ENCODE measurements at places on chromosomes 3 and 15.

- no peak for DNase-seq
Measured at GRCh38 chr3:198065897-198066296, 105.9 kb downstream of the LMLN start.

DNA sequence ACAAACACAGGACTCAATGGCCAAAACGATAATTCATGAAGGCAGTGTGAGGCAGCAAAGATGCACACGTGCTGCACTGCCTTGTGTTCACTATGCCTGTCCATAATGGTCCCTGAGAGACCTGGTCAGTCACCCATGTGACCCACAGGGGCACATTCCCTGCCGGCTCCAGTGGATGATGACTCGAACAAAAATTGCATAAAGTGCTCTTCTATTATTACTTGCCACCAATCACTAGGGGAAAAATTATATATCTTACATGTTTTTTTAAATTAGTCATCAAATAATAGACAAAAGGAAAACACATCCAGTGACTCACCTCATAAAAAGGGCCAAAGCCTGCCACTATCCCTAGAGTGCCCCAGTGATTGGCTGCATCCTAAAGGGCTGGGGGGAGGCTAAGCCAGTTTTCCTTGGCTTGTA lies 47.5 kb downstream of the UBP1 start:
- DNase-seq, result peak; percentile 62

- no peak for DNase-seq
Measured at GRCh38 chr3:31355807-31356206, 176.9 kb upstream of the STT3B start.

GRCh38 chr3:21435871-21436270 lies 315.1 kb downstream of the ZNF385D start:
- DNase-seq, result peak; percentile 94

DNA sequence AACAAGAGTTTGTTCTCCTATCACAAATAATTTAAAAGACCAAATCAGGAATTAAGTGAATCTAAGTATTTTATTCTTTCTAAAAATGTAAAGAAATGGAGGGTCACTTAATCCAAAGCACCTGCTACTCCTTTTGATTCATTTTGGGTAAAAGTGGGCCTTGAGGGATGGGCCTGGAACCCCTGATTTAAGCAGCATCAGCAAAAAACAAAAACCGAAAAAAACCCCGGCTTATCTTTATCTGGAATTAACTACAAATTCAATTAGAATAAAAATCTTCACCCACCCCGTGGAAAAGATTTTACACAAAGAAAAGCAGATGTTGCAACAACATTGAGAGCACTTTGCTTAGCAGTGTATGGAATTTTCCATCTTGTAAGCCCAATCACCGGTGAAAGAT lies 1018.2 kb downstream of the MCTP2 start:
- DNase-seq, result peak; percentile 3

DNA sequence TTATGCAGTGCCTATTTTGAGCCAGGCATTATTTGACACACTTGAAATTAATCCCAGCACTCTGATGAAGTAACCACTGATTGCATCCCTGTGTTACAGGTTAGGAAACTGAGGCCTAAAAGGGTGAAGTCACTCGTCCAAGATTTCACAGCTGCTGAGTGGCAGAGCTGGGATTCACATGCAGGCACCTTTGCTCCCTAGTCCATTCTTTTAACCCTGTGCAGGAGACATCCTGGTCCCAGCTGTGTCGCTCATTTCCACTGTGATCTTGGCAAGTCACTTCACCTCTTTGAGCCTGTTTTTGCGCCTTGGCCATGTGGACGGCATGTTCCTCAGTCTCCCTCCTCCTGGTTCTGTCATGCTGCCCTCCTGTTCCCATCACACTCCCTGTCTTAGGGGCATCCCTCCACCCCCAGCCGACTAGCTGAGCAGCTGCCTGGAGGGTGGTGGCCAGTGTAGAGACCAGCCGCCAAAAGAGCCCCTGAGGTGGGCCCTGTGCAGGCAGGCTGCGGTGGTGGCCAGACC lies 70.6 kb downstream of the SMAD6 start:
- DNase-seq, result no peak

- no peak for DNase-seq
Measured at GRCh38 chr3:190546881-190547510, 33.1 kb downstream of the IL1RAP start.

DNA sequence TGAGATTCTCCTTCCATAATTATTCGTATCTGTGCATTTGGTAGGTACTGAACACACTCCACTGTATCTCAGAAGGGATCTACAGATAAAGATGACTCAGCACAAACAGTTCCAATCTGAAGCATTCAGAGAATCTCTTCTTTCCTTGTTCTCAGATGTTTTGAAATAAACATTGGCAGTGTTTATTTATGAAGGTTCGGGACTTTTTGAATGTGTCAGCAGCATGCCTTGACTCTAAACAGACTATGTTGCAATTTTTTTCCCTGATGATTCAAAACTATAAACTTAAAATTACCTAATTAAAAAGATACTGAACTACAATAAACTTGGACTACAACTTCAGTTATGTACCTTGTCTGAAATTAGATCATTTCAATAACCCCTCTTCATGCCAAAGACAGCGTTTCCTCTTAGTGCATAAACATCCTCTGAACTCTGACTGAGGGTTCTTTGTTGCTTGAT lies 612.9 kb upstream of the TBL1XR1 start:
- DNase-seq, result peak; percentile 86

GRCh38 chr15:67750371-67750770 lies 74.9 kb upstream of the SKOR1 start:
- DNase-seq, result no peak

- no peak for DNase-seq
Measured at GRCh38 chr3:112980080-112980479, 5.2 kb upstream of the CD200R1 start.

GRCh38 chr3:29347412-29347811 lies 66.5 kb downstream of the RBMS3 start:
- no peak for DNase-seq

DNA sequence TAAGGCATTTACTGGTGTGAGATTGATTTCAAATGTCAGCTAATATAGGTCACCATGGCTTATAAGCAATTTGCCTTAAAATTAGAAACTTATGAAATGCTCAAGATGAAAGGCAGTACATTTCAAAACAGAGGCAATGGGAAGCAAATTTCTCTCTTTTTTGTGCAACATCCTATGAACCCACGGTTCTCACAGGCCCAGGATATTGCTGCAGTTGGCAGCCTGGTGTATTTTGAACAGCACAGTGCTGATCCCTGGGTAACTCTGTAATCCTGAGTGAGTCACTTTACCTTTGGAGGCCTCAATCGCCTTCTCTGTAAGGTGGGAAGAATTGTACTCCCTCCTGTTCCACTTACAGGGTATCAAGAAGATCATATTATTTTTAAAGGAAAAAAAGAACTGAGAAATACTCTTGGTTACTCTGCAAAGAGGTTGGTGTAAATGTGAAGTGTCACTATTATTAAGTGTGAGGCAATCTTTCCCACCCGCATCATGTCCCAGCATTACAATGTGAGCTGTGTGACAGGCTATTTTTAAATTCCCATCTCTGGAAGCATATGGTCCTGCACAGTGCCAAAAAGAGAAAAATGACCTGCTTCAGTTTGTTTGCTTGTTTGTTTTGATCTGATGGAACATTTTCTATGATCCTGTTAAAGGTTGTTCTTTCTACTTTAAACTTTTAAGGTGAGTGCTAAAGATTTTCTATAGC lies 190.1 kb upstream of the LPP start:
- DNase-seq, result no peak

DNA sequence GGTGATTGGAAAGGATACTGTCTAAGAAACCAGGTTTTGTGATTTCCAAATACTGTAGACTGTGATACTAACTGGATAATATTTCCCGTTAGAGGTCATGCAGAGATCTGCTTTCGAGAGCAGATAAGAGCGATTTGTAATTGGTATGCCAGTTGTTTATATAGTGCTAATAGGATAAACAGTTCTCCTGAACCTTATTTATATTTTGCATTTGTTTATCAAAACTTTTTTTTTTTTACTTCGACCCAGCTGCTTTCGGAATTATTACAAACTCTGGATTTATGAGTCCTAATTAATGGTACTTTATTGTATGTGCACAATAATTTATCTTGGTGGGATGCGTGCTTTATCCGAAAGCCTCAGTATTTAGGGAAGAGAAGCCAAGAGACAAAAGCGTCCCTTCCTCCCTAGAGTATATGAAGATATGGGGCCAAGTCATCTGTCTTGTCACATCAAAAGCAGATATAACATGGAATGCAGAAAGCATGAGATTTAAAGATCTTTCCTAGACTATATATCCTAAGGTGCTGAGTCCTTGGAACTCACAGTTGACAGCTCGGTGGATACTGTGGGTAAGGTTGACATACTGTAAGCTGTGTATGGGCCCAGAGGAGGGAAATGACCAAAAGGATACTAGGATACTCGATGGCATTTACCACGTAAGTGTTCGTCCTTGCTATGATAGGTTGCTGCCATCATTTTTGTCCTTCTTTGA lies 62.2 kb downstream of the SMAD6 start:
- no peak for DNase-seq

DNA sequence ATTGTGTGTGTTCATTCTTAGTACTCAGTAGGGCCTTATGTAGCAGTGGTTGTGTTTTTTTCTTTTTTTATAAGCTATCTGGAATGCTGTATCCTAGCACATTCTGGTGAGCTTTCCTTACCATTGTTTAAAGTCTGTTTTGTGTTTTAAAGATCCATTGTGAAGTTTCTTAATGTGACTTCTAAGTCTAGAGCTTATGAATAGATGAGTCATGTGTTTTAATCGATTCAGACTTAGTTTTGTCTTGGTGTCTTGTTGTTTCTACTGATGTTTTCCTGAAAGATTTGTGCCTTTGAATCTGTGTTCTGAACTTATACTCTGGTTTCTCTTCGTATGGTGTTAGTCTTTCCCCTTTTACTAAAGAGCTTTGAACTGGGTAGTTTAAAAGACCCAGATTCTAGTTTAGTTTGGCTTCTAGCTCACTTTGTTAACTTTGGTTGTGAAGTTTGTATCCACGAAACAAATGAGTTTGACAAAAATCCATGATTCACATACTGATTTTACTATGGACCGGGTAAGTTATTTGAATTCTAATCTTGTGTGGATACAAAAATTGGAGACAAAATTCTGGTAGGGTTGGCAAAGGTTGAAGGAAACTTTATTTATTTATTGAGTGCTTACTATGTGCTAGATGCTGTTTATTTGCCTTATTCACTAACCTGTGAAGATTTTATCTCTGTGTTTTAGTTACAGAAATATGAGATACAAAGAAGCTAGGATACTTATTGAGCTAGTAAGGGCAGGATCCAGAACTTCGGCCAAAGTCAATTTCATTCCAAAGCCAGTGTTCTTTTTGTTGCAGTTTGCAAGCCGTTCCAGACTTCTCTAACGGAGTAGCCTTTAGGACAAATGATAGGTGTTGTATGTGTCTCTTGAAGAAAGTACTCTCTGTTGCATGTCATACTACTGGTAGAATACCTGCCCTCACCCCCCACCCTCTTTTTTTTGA lies 24.8 kb downstream of the AKAP13 start:
- DNase-seq, result no peak

DNA sequence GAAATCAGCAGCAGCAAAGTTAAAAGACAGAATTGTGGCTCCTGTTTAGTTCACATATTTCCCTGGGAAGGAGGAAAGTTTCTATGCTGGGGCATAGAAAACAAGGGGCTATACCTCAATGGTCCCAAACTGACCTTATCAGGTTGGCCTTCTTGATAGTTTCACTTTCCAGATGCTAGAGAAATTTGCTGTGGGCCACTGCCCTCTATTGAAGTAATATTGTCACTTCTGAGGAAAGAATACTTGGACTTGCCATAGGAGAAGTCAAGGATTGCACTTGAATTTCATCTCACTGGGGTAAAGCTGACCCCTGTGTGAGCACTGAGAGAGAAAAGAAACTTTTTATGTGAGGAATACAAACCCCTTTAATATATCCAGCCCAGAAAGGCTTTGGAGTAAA lies 49.3 kb upstream of the XCR1 start:
- DNase-seq, result no peak

DNA sequence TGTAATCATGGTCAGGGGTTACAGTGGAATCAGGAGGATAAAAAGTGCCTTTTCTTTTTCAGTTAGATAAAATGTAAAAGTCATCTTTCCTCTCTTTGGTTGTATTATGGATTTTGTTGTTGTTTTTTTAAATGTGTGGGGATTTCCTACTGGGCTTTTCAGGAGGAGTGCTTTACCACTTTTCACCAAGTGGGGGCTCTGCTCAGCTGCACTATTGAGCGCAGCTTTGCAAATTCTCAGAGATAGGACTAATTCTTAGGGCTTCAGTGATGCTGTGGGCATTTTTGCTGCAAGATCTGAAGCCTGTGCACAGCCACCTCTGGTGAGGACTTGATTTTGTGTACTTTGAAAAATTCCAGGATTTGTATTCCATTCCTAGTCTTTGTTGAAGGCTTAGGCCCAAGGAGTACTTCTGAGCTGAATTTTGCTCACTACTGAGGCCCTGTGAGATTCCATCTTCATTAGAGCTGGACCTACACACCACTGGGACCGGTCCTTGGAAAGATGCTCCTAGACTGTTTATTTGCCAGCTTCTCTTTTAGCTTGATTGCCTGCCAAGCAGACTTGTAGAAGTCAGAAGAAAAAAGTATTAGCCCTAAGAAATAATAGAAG lies 7.5 kb downstream of the GNB5 start:
- peak; percentile 13 for DNase-seq

- no peak for DNase-seq
Measured at GRCh38 chr15:87589134-87589533, 667.4 kb downstream of the NTRK3 start.

- no peak for DNase-seq
Measured at GRCh38 chr15:40693904-40694687, 878 bp upstream of the RAD51 start.
